Thoracic aorta endothelial cell (primary cell): ENCODE measurements at places on chromosomes 16 and 17. TPM values are rescaled to one million over a fixed set of nuclear protein-coding genes. Genes with fewer than 3 reads are reported as not detected.

CTRL gene
- 0.57 TPM in 1 of 2 replicates, not detected in the other for total RNA-seq

CDRT15L2 gene
- total RNA-seq: not detected in 2 replicates

RASL10B gene
- total RNA-seq: 0.13 and 0.22 TPM in 2 replicates

KRTAP4-9 gene
- not detected in 2 replicates for total RNA-seq

KRTAP2-2 gene
- total RNA-seq: not detected in 2 replicates

CCL1 gene
- not detected in 2 replicates for total RNA-seq

KAT8 gene
- total RNA-seq: 24.1 and 31.4 TPM in 2 replicates

CSH1 gene
- not detected in 2 replicates for total RNA-seq

C17orf50 gene
- total RNA-seq: not detected in 2 replicates

TBC1D28 gene
- not detected in 2 replicates for total RNA-seq

TNFRSF12A gene
- 62.6 and 76.2 TPM in 2 replicates for total RNA-seq

GRAPL gene
- total RNA-seq: 17.2 and 21.1 TPM in 2 replicates
